Naive thymus-derived CD4-positive, alpha-beta T cell (primary cell): ENCODE measurements at places on chromosomes 1 and 21. TPM values are rescaled to one million over a fixed set of nuclear protein-coding genes. Genes with fewer than 3 reads are reported as not detected.

The KCNQ4 gene
- total RNA-seq = 0.24 TPM

- H3K27ac ChIP-seq = no peak overlapping the region
- no peaks in the 10 kb centered on the region for H3K4me1 ChIP-seq
- no peak for DNase-seq
- no peak overlapping the region for H3K4me3 ChIP-seq
- no peaks in the 10 kb centered on the region for H3K27me3 ChIP-seq
Observed at GRCh38 chr1:36869054-36869453, 165.3 kb downstream of the GRIK3 start.

The KRTAP13-2 gene
- not detected in 2 replicates for total RNA-seq

- H3K27ac ChIP-seq = peak overlapping the region; percentile 66
- H3K36me3 ChIP-seq = no peaks in the 10 kb centered on the region
- no peak for DNase-seq
- peak overlapping the region; percentile 47 for H3K4me3 ChIP-seq
Observed at GRCh38 chr1:169586067-169586394, 250 bp downstream of the F5 start.

The MAEL gene
- total RNA-seq = not detected

- no peaks in the 10 kb centered on the region for H3K27me3 ChIP-seq
- no peak overlapping the region for H3K27ac ChIP-seq
- no peaks in the 10 kb centered on the region for H3K4me1 ChIP-seq
- H3K36me3 ChIP-seq = no peaks in the 10 kb centered on the region
Observed at GRCh38 chr1:187001198-187001889, 172.6 kb downstream of the PLA2G4A start.

The GPR37L1 gene
- not detected for total RNA-seq

DNA sequence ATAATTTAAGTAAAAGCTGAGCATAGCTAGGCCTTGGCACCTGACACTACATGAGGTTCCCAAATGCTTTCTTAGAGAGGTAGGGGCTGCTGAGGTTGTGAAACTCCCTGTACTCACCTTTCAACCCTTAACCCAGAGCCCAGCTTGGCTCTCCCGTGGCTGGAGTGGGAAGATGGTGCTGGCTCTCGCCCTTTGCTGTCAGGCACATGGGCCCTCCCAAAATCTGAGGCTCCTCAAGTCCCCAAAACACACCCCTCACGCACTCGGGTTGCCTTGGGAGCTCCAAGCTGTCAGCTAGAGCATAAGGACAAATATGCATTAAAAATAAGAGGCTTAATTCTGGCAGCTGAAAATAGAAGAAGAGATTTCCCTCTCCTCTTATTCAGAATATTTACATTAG, 46.7 kb upstream of the PLPPR4 start:
- no peaks in the 10 kb centered on the region for H3K27me3 ChIP-seq
- H3K27ac ChIP-seq = no peak overlapping the region
- no peak overlapping the region for H3K4me3 ChIP-seq
- no peak for DNase-seq
- H3K4me1 ChIP-seq = no peaks in the 10 kb centered on the region

The ADAMTS5 gene
- not detected for total RNA-seq
